ENCODE measurements at places on chromosomes 13 and 19.

DNA sequence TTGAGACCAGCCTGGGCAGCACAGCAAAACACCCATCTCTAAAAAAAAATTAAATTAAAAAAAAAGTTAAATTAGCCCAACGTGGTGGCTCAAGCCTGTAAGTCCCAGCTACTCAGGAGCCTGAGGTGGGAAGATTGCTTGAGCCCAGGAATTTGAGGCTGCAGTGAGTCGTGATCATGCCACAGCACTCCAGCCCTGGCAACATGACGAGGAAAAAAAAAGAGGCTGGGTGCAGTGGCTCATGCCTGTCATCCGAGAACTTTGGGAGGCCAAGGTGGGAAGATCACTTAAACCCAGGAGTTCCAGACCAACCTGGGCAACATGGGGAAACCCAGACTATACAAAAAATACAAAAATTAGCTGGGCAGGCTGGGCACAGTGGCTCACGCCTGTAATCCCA is 2.2 kb upstream of the TMEM161A start:
- DNase-seq, result no peak

DNA sequence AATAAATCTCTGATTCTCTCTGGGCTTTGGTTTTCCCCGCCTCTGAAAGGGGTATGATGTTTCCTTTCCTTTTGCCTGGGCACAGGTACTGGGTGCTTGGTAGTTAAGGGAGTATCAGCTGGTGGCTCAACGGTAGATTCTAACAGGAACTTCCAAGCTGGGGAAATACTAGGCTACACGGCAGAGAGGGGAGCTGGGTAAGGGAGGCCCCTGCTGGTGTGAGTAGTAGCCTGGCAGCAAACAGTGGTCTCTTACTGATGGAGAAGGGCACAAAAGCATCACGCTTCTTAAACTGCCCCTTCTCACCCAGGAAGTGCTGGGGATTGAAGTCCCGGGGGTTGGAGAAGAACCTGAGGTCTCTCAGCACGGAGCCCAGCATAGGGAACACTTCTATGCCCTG is 26.9 kb upstream of the CYP2A7 start:
- DNase-seq, result no peak

GRCh38 chr13:34815526-34815925 is 126.5 kb upstream of the NBEA start:
- no peak for DNase-seq

- DNase-seq, result no peak
Measured at GRCh38 chr13:49098771-49099512, 121.2 kb upstream of the MLNR start.

- no peak for DNase-seq
Measured at GRCh38 chr13:49754146-49754545, 38.3 kb downstream of the KPNA3 start.

GRCh38 chr13:113297370-113298042 is 467 bp downstream of the LAMP1 start:
- DNase-seq, result peak; percentile 37

- DNase-seq, result no peak
Measured at GRCh38 chr13:57123681-57124080, 17.0 kb upstream of the PRR20A start.

GRCh38 chr13:65090186-65090585 is 2139.9 kb downstream of the PCDH9 start:
- DNase-seq, result no peak

DNA sequence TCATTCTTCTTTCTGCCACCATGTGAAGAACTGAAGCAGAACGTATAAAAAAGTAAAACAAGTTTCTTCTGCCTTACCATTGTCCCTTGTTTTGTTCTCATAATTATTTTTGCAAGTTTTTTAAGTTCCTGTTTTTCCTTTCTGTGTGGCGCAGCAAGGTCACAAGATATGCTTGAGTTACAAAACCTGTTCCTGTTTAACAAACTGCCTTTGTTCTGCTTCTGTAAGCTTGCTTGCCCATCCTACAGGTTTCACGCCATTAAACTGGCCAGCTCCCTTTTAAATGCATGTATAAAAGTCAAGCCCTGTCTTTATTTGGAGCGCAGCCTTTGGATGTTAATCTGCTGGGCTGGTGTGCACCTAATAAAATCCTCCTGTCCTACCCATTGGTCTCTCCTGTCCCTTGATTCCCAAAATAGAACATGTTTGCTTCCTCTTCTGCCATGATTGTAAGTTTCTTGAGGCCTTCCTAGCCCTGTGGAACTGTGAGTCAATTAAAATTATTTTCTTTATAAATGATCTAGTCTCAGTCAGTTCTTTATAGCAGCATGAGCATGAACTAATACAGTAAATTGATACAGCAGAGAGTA is 1115.4 kb downstream of the SLITRK1 start:
- no peak for DNase-seq

DNA sequence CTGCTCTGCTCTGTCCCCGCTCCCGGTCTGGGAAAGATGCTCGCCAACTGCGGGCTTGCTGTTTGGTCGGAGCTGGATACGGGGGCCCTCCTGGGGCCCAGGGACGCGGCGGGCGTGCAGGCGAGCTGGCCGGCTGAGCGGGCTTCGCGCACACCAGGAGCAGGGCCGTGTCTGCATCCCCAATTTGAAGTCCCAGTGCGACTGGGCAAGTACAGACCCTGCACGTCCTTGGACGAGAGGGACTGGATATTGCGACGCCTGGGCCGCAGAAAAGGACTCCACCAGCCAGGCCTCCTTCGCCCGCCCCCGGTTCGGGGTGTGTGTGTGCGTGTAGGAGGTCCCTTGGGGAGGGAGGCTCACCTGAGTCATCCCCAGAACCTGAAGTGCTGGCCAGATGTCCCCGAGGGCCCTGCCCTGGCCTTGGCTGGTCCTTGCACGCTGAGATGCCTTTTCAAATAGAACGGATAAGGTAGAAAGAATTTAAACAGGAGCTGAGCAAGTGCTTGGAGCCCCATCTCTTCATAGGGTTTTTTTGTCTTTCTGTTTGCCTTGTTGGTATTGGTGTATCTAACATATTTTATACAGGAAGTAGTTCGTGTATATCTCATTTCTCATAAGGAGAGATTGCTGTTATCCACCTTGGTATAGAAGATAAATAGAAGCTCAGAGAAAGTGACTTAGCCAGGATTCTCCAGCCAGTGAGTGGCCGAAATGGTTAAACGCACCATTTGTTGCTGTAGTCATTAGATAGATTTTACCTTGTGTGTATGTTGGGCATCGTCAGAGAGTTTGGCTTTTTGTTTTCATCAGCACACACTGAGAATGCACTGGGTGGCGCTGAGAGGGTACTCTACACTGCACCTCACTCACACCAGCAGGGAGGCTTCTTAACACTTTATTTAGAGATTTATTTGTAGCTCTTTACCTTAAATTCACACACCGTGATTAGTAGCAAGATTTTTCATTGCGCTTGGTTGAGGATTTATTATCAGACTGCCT is 1.1 kb downstream of the NAXD start:
- peak; percentile 36 for DNase-seq

- no peak for DNase-seq
Measured at GRCh38 chr19:48499316-48500090, 12.1 kb downstream of the LMTK3 start.
